ENCODE measurements at places on chromosomes 1 and 21.

- DNase-seq, result no peak
Observed at GRCh38 chr1:189206617-189207016, 1271.0 kb downstream of the BRINP3 start.

DNA sequence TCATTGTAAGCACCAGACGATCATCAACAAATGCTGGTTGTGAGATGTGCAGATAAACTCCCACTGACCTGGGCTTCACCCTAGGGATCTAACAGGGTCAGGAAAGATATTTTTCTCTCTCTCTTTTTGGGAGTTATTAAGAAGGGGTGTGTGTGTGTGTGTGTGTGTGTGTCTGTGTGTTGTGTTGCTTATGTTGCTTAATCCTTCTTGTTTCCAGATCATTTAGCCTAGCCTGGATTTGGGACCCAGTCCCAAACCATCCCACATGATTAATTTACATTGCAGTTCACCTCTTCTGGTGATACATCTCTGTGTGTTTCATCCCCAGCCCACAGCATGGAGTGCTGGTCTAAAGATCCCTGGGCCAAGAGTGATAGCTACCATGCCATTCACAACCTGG, 122.8 kb upstream of the IPO9 start:
- no peak for DNase-seq

DNA sequence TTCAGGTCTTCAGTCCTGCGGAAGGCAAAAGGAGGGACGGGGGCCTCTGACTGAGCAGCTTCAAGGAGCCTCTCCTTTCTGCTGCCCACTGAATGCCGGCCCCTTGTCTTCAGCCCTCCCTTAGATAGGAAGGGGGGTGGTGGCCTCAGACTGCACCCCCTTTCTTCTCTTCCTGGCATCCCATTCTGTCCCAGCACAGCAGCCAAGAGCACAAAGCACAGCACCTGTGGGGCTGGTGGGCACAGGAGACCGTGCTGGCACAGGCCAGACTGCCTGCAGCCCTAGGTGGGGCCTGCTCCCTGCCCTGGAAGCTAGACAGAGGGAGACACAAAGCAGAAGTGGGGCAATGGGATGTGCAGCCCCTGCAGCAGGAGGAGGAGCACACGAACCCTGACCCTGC, 1.7 kb upstream of the PAQR6 start:
- no peak for DNase-seq

DNA sequence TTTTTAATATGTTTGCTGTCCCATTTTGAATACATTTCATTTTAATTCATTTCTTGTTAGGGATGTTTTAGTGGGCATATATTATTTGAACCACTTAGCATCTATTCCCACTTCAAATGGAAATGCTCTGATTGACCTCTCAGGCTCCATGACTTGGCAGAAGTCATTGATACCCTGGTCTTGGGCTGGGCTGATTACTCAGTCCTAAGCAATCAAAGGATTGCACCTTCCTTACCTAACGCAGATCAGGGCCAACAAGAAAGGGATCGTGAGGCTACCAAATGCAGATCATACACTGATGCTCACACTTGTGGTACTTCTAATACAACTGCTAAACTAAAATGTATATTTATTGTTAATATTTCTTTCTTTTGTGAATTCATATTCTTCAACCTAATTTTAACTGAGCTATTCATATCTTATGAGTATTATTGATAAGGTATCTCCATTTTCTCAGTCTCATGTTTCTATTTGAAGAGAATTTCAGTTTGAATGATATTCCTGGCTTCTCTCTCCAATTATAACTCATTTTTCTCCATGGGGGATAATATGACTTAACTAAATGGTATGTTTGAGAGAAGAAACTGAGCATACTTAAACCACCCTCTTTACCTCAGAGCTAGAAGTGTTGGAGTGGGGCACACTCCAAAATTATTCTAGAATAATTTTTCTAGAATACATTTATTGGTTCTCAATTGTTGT, 615.5 kb upstream of the ADAMTS5 start:
- DNase-seq, result no peak

DNA sequence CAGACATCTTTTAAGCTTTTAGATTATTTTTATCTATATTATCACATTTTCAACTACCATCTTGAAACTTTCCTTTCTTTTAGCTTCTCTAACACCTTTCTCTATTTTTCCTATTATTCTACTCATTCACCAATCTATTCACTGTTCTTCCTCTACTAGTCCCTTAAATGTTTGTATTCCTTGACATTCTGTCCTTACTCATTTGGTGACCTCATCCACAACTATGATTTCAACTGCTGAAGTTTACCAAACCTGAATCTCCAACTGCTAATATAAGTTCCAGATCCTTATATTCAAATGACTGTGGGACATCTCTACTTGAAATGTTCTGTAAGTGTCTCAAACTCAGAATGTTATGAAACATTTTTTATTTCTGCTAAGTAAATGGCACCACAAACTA, 49.2 kb downstream of the TUT4 start:
- DNase-seq, result no peak

- no peak for DNase-seq
Observed at GRCh38 chr1:116751146-116751545, 3.1 kb upstream of the CD2 start.

DNA sequence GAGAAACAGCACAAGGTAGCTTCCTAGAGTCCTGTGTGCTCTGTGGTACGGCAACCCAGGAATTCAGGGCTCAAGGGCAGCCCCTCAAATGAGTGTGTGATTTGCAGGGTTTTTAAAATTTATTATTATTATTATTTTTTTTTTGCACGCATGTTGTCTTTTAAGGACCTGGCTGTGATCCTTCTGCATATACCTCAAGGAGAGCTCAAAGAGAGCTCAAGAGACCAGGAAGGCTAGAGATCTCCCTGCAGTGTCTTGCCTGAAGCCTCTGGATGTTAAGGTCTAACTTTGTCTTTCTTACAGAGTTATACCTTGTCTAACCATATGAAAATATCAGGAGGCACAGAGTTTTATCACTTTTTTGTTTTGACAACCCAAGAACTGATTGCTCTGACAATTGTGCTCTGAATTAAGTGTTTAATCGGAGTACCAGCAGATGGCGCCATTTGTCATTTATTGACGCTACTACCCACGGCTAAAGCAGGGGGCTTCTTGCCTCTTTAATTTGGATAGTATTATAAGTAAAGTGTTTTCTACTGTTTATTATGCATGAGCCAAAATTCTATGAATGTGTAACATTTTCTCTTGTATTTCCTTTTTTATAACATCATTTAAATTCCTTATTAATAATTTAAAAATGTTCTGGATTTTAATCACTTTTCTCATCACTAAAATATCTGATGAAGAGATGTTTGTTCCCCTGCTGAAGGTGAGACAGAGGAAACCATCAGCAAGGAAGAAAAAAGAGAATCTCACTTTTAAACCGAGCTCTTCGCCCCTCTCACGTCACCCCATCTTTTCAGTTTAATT, 35.8 kb upstream of the LMO4 start:
- DNase-seq, result peak; percentile 36

DNA sequence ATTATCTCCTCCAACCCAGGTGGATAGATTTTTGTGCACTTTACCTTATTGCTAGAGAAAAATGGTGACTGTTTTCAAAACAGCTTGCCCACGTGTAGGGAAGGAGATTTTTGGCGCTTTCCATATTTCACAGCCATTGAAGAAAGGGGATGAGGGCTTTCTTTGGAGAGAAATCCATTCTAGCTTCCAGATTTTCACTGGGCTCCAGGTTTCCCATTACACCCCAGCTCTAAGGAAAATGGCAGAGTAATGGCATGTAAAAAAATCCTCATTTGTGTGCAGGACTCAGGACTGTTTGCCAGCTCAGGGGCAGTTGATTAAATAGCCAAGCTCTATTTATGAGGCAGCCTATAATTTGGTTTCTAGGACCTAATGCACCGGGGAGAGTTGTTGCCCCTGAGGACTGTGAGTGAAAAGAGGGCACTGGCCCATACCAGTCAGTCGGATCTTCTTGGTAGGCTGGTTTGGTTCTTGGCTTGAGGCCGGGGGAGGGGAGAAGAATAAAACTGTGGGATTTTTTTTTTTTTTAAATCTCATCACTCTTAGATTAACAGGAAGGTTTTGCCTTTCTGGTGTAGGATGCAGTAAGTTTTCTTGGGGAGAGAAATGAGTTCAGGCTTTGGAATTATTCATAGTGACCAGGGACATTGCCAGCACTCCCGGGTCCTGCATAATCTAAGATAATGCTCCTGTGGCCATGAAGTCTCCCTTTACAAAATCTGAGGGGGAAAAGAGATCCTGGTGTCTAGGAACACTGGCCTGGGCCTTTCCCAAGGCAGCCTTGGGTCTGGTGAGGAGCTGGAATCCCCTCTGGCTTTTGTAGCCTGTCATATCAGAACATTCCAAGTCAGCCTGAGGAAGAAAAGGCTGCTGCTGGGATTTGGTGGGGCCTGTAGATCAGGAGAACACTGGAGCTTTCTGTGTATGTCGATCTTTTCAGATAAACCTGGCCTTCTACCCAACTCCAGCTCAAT, 1.9 kb upstream of the ARID1A start:
- DNase-seq, result no peak

DNA sequence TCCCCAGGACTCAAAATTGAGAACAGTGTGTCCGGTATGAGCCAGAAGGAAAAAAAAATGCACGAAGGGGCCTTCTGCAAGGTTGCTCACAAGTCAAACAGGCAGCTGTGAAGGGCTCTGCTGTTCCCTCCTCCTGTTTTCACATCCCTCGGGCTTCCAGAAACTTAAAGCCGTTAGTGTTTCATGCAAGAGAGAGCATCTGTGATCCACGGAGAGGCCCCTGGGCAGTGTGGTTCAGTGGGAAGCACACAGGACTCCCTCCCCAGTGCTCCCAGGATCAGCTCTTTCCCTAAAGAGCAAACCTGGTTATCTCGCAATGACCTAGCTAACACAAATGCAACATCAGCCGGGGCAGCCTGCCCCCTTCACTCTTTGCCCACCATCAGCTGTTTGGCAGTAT, 2.9 kb upstream of the MATN1 start:
- no peak for DNase-seq

- DNase-seq, result no peak
Observed at GRCh38 chr1:58358346-58358745, 188.2 kb downstream of the OMA1 start.

DNA sequence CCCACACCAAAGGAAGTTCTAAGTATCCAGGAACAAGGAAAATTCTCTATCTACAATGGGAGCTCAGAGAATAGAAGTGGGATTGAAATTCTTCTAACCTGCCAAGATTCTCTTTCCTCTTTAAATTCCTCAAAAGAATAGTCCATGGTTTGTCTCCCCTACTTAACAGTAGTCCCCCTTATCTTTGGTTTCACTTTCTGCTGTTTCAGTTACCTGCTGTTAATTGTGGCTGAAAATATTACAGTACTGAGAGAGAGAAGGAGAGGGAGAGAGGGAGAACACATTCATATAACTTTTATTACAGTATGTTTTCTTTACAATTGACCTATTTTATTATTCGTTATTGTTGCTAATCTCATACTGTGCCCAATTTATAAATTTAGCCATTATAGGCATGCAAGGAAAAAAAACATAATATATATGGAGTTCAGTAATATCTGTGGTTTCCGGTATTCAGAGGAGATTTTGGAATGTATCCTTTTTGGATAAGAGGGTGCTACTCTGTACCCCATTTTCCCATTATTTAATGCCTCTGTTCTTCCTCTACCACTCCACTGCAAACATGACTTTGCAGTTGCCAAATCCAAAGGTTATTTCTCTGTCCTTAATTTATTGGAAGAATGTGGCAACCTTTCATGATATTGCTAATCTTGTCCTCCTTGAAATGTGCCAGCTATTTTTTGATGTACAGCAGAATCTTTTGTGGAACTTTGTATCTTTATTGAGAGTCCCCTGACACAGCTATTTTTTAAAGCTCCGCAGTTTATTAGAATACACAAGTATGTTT, 68.0 kb downstream of the USP25 start:
- no peak for DNase-seq

DNA sequence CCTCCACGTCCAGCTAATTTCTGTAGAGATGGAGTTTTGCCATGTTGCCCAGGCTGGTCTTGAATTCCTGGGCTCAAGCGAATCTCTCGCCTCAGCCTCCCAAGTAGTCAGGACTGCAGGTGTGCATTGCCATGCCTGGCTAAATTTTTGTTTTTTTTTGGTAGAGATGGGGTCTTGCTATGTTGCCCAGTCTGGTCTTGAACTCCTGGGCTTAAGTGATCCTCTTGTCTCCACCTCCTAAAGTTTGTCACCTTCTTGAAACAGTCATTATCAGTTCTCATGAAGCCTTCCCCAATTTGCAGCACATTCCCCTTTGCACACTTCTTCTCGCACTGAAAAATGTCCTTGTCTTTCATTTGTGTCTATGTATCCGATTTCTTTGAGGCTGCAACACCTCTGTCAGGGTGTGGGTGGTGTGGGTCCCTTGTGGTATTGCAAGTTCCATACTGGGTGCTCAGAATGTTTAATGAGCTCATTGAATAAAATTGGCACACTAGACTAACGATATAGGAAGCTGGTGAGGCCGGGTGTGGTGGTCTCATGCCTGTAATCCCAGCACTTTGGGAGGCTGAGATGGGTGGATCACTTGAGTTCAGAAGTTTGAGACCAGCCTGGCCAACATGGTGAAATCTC, 2.9 kb upstream of the CORT start:
- no peak for DNase-seq

- no peak for DNase-seq
Observed at GRCh38 chr1:151370211-151370911, 2.1 kb downstream of the SELENBP1 start.

- DNase-seq, result no peak
Observed at GRCh38 chr1:59767119-59767518, 47.6 kb upstream of the HOOK1 start.

DNA sequence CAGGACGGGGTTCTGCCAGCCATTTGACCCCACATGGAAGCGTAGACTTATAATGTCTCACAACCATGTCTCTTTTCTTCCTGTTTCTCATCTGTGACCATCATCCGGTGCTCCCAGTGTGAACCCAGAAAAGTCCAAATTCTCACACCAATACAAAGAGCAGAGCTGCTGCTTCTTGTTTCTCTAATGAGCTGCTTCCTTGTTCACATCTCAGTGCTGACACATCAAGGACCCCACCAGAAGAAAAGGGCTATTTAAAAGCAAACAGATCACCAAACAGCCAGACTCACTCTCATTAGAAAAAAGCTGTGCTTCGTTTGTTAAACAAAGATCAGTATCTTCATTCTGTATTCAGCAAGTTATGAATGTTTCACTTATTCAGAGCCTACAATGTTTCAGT, 835 bp upstream of the LCE1D start:
- DNase-seq, result no peak

- no peak for DNase-seq
Observed at GRCh38 chr1:63713627-63714481, 60.0 kb upstream of the ROR1 start.

- no peak for DNase-seq
Observed at GRCh38 chr1:177883581-177883980, 86.3 kb downstream of the SEC16B start.

DNA sequence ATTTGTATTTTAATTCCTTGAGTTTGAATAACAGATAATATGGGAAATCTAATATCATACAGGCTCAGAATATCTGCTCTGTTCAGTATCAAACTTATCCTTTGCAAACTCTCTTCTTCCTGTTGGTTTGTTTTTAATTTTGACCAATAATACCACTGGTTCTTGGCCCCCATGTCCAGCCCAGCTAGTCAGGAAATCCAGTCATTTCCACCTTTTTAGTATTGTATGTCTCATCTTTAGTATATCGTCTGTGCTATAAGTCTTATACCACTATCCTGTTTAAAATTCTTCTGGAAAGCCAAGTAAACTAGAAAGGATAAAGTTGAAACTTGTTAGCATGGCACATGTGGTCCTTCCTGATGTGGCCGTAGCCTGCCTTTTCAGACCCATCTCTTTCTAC, 10.7 kb downstream of the SCCPDH start:
- DNase-seq, result no peak
